ENCODE measurements at places on chromosomes 1 and 21. TPM values are rescaled to one million over a fixed set of nuclear protein-coding genes. Genes with fewer than 3 reads are reported as not detected.

WDR64 gene
- total RNA-seq: not detected

NBPF6 gene
- not detected for total RNA-seq

NCMAP gene
- total RNA-seq: not detected

KIF17 gene
- not detected for total RNA-seq

BCAS2 gene
- 44.7 TPM for total RNA-seq

MIXL1 gene
- total RNA-seq: not detected

SPOCD1 gene
- total RNA-seq: not detected

EVA1C gene
- 3.2 TPM for total RNA-seq

FCGR1A gene
- not detected for total RNA-seq

PDE9A gene
- 10.4 TPM for total RNA-seq

RHOU gene
- 1.8 TPM for total RNA-seq

TTC22 gene
- 4.6 TPM for total RNA-seq

UBL4B gene
- total RNA-seq: not detected

S100B gene
- 0.20 TPM for total RNA-seq

COPA gene
- 152 TPM for total RNA-seq

TMPRSS2 gene
- not detected for total RNA-seq

SLC25A34 gene
- total RNA-seq: 2.1 TPM

LPAR3 gene
- 0.09 TPM for total RNA-seq

AZIN2 gene
- 7.3 TPM for total RNA-seq

TMEM125 gene
- not detected for total RNA-seq

SUCO gene
- 36.0 TPM for total RNA-seq

OLIG2 gene
- not detected for total RNA-seq

AADACL4 gene
- not detected for total RNA-seq

CELA3A gene
- not detected for total RNA-seq

IL19 gene
- total RNA-seq: 0.95 TPM

CFHR1 gene
- total RNA-seq: not detected

SAMD11 gene
- not detected for total RNA-seq

SFN gene
- 1.5 TPM for total RNA-seq

CYP4B1 gene
- not detected for total RNA-seq

NT5C1A gene
- not detected for total RNA-seq

S100A8 gene
- total RNA-seq: not detected

LRRC38 gene
- not detected for total RNA-seq

SPRR2A gene
- total RNA-seq: not detected

HCRTR1 gene
- not detected for total RNA-seq

CD5L gene
- not detected for total RNA-seq

DUSP23 gene
- total RNA-seq: 20.9 TPM

FNDC5 gene
- not detected for total RNA-seq

DNAH14 gene
- total RNA-seq: 0.52 TPM

EPHA10 gene
- not detected for total RNA-seq

LCA5L gene
- total RNA-seq: not detected
